ENCODE measurements at places on chromosomes 11 and 22.

GRCh38 chr22:45465633-45466032 is 37.0 kb upstream of the FBLN1 start:
- DNase-seq, result no peak

GRCh38 chr11:70785372-70785771 is 387.0 kb downstream of the CTTN start:
- no peak for DNase-seq

DNA sequence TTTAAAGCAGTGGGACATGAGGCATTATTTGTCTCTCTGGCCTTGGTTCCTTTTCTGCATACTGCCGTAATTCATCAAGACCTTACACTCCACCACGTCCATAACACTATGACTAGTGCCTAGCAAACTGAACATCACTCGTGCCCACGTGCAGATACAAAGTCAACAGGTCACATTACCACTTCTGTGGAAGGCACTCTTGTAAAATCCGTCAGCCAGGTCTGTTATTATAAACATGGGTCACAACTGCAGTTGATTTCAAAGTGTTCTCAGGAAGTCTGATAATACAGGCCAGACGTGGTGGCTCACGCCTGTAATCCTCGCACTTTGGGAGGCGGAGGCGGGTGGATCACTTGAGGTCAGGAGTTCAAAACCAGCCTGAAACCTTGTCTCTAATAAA is 14.1 kb downstream of the VSIG10L2 start:
- DNase-seq, result no peak

DNA sequence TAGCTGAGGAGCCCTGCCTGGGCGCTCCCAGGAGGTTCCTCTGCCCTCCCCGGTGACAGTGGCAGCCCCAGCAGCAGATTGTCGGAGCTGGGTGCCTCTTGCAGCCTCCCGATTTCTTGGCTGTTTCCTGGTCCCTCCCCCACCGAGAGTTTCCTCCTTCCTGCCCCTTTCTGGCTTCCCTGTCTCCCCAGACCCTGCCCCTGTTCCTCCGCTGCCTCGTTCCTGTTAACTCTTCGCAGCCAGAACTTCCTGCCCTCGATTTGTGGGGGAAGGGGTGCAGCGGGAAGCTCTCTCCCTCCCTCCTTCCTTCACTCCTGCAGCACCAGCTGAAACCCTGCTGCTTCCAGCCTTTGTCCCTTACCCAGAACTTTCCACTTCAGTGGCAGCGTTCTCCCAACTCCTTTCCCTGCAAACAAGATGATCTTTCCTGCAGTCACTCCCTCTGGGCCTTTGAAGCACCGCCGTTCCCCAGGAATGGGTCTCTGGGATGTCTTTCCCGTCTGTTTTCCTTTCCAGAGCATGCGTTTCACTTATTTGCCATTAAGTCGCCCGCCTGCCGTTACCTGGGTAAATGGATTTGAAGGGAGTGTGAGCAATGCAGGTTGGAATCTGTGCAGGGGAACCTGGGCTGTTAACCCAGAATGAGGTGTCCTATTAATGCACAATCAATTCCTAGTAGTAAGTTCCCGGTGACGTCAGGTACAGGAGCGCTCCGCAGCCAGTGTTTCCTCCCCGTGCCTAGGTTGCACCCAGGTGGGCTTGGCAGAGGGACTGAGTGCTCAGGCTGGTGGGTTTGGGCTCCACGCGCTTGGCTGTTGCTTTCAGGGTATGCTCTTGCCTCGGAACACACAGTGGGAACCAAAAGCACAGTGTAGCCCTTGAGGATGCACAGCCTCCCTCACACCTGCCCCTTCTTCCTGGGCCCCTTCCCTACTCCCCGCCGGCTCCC is 4.3 kb downstream of the GRK2 start:
- no peak for DNase-seq

GRCh38 chr11:7532405-7533145 is 18.8 kb downstream of the PPFIBP2 start:
- DNase-seq, result no peak

- DNase-seq, result no peak
Observed at GRCh38 chr22:50261615-50262459, at the start of gene MAPK12. Gene MAPK12 (minus strand): TSS chr22:50261683. CDS start chr22:50261509, 174 bp downstream.

DNA sequence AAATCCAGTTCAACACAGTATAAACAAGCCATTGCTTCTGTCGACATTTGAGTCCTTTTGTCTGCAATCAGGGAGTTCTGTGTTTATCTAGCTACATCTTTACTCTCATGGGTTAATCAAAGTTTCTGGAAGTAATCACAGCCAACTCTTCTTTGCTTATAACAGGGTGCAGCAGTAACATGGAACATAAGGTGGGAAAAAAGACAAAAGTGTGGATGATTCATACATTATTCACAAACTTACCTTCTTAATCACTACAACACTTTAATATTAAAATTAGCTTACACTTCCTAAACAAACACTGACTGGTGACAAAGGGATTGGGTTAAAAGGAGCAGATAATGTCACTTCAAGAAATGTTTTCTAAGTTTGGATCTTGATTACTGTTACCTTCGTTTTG is 44.7 kb downstream of the SNX19 start:
- no peak for DNase-seq

DNA sequence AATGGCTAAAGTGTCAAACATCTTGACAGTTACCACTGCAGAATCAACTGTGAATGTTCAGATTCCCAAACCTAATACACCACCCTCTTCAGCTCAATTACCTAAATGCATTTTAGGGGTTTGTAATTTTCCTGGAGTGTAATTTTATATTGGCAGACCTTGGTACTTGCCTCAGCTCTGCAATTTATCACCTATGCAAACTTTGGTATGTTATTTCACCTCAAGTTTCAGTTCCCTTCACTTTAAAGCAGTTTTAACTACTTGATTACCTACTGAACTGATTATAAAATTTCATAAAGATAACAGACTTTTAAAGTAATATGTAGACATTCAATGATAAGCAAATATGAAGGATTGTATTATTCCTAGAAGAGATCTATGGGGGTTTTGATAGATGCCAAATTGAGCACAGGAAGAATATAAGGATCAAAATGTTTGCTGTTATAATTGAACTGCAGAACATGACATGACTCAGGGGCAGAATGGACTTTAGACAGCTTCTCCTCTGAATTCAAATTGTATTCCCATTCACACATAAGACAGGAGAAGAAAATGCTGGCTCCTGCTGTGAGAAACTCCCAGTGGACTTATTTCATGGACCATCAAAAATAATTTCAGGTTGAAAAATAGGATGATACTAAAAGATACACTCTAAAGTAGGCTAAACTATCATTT is 491.5 kb upstream of the LUZP2 start:
- DNase-seq, result no peak

DNA sequence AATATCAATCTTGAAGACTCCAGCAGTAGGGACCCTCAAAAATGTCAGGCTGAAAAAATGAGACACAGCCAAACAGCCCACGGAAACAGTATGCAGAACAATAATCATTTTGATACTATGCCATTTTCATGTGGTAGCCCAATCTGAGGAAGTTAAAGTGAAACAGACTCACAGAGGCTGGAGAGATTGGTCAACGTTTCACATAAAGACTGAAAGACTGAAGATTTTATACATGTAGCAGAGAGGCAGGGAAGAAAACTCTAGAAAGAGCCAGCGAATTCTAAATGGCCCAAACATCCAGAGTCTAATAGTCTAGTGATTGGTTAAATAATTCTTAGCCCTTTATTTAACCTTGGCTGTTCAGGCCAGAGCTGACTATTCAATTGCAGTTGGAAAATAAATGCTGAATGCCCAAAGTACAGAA is 49.4 kb downstream of the MAML2 start:
- DNase-seq, result no peak

GRCh38 chr11:62719302-62719978 is 7.8 kb downstream of the HNRNPUL2 start:
- DNase-seq, result no peak

DNA sequence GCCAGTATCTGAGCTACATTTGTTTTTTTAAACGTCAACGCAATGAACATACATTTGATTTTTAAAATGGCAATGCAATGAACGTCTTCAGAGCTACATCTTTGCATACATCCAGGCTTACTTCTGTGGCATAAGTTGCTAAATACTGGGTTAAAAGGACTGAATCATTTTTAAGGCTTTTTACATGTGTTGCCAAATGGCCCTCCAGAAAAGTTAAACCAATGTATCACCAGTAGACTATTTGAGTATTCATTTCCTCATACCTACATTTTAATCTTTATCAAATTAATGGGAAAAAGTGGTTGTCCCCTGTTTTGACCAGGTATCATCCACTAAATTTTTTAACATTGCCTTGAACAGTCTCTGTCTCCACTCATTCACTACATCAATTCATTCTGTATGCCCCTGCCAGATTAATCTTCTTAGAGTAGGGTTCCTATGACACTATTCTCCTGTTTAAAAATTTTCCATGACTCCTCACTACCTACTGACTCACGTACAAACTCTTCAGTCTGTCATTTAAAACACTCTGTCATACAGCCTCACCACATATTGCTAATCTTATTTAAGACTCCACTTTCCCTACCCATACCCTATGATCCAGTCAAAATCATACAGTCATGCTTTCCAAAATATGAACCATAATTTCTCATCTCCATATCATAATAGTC is 12.4 kb upstream of the PRRG4 start:
- no peak for DNase-seq

- no peak for DNase-seq
Observed at GRCh38 chr11:86639137-86639536, 33.3 kb downstream of the ME3 start.

DNA sequence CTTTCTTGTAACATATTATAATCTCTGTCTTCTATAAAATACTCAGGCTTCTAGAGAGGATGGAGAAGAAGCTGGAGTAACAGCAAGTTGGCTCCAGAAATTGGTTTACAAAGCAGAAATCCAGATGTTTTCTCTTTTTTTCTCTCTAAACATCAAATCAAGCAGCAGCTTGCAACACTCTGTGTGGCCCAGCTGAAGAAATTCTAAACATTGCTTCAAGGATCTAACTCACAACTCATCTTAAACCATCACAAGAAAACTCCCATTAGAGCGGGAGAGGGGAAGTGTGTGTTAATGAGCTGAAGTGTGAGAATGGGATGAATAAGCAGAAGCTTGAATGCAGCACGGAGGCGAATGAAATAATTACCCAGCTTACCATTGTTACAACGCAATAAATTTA is 146.5 kb downstream of the OPCML start:
- DNase-seq, result no peak

DNA sequence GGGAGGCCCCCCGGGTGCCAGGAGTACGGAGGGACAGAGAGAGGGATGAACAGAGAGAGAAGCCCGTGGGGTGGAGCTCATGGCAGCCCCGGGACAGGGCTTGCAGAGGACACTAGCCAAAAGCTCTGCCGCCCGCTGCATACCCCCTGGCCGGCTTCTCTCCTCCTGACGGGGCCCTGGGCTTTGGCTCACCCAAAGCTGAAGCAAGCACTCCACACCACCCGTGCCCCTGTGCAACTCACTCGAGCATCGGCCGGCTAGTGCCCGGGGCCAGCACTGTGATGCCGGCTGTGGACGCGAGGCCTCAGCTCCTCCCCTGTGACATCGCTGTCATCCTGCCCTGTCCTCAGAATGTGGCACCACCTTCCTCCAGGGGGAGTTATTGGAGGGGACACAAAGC is 429.6 kb downstream of the BRD1 start:
- no peak for DNase-seq

DNA sequence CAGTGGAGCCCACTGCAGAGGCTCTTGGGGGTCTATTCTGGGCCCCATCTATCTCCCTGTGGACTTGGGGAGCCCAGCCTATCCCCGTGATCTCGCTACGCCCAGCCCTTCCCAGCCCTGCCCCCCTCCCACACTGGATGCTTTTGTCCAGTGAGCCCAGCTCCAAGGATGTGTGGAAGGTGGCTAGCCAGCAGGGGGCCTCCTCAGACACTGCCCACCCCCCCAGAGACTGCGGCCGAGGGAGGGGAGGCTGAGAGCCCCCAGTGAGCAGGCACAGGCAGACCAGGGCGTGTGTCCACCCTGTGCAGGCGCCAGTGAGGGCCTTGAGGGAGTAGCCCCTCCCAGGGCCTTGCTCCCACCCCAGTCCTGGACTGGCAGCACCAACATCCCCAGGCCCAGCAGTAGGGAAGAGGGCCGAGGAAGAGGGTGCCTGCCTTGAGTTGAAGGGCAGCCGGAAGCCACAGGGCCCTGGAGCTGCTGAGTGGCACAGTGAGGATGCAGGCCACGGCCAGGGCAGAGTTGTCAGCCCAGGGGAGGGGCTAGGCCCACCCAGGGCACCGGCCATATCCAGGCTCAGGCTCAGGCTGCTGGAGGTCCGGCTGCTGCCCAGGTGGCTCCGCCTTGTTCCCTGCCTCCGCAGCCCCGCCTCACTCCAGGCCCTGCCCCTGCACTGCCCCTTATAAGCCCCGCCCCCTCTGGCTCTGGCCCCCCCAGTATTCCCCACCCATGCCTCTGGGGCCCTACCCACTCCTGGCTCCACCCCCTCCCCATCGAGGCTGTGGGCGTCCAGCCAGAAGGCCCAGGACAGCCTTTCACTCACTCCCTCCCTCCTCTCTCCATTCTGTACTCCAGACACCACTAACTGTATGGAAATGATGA is 28.0 kb downstream of the MOB2 start:
- DNase-seq, result no peak

DNA sequence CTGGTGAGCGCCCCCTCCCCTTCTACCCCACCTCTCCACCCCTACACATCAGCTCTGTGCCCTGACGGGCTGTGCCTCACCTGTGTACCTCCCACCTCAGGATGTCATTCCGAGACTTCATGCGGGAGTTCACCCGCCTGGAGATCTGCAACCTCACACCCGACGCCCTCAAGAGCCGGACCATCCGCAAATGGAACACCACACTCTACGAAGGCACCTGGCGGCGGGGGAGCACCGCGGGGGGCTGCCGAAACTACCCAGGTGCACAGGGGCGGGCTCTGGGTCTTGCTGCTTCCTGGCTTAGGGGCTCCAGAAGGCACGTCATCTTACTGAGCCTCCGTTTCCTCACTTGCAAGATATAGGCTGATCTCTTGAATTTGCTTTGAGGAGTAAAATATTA is 6.8 kb downstream of the CAPN1 start:
- DNase-seq, result no peak

- no peak for DNase-seq
Observed at GRCh38 chr11:126491092-126491491, 135.6 kb downstream of the ST3GAL4 start.

GRCh38 chr11:118295199-118295598 is 9.3 kb upstream of the CD3E start:
- DNase-seq, result no peak

- no peak for DNase-seq
Observed at GRCh38 chr22:25492162-25492561, 72.3 kb upstream of the GRK3 start.

GRCh38 chr11:61713906-61714305 is 33.7 kb downstream of the DAGLA start:
- DNase-seq, result no peak

- no peak for DNase-seq
Observed at GRCh38 chr11:133896028-133896427, 50.7 kb upstream of the SPATA19 start.

- DNase-seq, result no peak
Observed at GRCh38 chr22:45880091-45880715, 96.8 kb downstream of the WNT7B start.

All from cortex of kidney (tissue), 1 donor.